ENCODE measurements at places on chromosomes 11 and 22.

DNA sequence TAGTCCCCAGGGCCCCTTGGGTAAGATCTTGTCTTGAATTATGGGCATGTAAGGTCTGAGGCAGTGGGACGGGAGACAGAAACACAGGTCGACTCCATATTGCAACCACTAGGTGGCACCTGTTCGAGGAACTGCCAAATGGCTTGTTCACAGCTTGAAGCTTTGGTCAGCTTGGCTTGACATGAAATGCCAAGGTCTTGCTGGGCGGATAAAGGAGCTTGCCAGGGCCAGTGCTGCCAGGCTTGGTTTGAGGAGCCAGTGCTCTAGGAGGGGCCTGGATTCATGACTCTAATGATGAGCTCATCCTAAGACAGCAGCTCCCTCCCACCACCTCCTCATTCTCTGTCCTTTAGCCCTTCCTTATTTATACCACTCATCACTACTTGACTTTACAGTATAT is 11.9 kb upstream of the NRIP3 start:
- peak; percentile 40 for DNase-seq

DNA sequence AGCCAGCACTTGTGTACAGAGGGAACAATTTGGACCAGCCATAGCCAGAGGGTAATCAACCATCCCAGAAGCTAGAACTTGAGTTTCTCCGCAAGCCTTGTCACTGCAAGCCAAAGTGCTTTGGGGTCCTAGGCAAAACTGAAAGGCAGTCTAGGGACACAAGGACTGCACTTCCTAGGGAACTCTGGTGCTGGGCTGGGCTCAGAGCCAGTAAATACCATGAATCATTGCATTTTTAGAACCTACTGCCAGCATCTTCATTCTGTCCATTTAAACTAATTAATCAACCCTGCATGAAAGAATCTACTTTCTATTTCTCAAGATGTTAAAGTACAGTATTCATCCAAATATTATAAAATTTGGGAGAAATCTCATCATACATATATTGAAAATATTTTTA is 20.0 kb downstream of the PATE3 start:
- DNase-seq = no peak

- no peak for DNase-seq
Measured at GRCh38 chr11:35231076-35231860, 92.3 kb downstream of the CD44 start.

DNA sequence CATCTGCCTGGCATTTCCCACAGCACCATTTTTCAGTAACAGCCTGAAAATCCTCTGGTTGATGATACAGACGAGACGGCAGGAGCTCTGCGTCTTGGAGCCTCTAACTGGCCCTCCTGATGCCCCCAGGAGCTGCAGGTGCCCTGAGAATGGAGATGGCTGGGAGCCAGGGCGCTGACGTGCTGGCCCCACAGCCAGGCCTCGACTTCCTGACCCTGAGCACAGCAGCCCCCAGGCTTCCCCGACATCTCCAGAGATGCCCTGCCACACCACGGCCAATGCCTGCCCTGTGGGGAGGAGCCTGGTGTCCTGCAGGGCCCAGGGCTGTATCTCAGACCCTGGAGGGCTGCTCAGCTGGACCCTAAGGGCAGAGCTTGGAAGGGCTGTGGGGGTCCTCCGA is 21.5 kb downstream of the TOLLIP start:
- DNase-seq = no peak

DNA sequence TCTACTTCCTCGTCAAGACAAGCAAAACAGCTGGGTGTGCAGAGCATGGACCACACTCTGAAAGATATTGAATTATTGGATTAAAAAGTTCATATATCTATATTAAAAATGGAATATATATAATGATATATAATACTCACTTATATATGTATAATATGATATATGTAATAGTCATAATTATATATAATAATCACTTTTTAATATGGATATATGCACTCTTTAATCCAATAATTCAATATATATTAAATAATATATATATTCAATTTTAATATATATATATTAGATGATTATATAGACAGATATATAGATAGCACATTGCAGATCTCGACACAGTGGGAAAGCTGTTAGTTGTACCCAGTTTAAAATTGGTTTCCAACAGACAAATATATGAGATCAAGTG is 182.1 kb upstream of the CARD18 start:
- no peak for DNase-seq

- no peak for DNase-seq
Measured at GRCh38 chr11:48052183-48053044, 72.1 kb downstream of the PTPRJ start.

GRCh38 chr11:22923561-22923960 is 63.3 kb upstream of the CCDC179 start:
- DNase-seq = no peak

DNA sequence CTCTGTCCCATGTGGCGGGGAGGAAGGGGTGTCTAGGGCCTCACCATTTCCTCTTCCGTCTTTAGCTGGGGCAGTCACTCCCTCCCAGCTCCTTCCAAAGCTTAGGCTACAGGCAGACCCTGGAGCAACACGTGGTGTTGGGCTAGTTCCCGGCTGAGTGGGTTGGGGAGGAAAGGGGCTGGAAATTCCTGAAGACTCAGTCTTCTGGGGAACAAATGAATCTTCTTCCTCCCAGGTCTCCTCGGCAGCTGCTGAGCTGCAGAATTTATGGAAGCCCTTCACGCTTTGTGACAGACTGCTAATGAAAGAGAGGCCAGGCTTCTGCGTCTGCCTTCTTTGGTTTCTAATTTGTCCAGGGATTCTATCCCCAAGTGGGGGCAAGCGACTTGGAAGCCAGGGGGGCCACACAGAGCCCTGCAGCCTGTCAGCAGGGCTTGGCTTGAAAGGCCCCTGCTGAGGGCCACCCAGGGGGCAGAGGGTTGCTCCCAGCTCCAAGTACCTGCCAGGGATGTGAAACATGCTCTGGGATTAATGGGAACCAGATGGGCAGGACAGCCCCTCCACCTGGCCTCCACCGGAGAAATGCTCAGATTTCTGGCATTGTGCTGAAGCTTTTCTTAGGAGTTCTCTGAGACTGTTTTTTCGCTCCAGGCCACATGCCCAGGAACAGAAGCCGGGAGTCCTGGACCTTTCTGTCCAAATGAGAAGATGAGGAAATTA is 123.1 kb downstream of the PKNOX2 start:
- no peak for DNase-seq

- DNase-seq = no peak
Measured at GRCh38 chr11:46063138-46063537, 58.1 kb downstream of the PHF21A start.

DNA sequence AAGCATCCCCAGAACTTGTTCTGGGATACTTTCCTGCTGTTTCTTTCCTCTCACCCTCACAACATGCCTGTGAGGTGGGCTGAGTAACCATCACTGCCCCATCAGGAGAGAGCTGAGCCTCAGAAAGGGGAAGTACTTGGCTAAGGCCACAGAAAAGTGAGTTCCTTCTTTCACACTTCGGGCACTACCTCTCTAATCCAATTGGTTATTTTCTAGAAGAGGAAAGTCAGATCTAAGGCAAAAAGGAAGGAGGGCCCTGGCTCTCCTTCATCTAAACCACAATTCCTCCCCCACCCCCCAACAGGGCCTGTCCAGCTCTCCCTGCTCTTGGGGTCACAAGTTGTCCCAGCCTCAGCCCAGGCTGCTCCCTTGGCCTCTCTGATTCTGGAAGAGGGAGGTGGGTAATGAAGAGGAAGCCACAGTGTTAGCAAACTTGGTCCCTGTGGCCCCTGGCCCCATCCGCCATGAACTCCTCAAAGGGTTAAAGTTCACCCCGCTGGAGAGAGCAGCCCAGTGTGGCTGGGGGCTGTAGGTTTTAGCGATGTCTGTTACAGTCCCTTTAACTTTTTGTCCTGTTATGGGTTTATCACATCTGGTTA is 34.0 kb downstream of the SLC22A12 start:
- DNase-seq = no peak

GRCh38 chr11:125407046-125407445 is 89.0 kb downstream of the FEZ1 start:
- no peak for DNase-seq

Data from stimulated activated CD4-positive, alpha-beta T cell treated with anti-CD3 and anti-CD28 coated beads, Interleukin-12 subunit alpha, Interleukin-12 subunit beta, amount 100 ng/mL, for 24 hours (primary cell).